ENCODE measurements at places on chromosomes 5 and 9.
A peak's percentile ranks its signal among the peaks of the same experiment; 100 is the strongest.

- no peak for ATAC-seq
Observed at GRCh38 chr9:120486835-120487234, 93.1 kb downstream of the CDK5RAP2 start.

DNA sequence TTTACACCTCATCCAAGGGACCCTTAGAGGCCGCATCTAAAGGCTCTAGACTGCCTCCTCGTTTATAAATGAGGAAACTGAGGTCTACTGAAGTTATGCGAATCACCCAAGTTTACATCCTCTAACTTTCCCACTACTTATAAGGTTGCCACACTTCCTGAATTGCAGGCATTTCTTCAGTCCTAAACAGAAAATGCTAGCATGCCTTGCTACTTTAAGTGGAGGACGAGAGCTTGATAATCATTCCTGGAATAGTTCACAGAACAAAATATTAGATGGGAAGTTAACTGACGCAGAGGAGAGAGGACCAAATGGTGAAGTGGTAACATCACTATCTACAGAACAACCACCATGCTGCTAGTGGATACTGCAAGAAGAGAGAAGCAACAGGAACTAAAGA, 85.8 kb downstream of the GNAQ start:
- ATAC-seq: no peak

DNA sequence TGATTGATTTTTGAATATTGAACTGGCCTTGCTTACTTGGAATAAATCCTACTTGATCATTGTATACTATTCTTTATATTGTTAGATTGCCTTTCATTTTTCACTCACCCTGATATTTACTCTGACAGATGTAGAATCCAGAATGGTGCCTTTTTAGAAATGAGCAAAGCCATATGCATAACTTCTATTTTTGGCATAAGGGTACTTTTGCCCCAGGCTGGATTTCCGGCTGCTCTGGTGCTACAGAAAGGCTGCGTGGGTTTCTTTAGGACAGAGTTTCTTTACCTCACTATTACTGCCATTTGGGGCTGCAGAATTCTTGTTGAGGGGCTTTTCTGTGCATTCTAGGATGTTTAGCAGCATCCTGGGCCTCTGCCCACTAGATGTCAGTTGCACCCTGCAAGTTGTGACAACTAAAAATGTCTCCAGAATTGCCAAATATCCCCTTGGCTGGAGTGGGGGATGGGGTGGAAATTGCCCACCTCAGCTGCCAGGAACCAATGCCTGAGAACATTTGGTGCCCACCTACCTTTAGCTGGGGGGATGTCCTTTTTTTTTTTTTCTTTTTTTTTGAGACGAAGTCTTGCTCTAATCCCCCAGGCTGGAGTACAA, 50.1 kb downstream of the SLC36A1 start:
- ATAC-seq: no peak

DNA sequence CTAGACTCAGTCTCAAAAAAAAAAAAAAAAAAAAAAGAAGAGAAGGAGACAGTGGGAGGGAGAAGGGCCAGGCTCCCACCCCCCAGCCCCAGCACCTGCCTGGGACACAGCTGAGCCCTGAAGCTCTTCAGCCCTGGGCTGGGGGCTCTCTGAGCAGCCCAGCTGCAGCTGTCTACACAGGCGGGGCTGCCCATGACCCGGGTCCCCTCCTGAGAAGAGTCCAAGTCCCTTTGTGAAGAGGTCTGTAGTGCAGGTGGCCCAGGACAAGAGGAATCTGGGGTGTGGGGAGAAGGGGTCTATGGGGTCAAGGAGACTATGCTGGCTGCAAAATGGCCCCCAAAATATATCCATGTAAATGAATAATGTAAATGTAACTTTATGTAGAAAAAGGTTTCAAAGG, 6.7 kb upstream of the LCN2 start:
- ATAC-seq: no peak

DNA sequence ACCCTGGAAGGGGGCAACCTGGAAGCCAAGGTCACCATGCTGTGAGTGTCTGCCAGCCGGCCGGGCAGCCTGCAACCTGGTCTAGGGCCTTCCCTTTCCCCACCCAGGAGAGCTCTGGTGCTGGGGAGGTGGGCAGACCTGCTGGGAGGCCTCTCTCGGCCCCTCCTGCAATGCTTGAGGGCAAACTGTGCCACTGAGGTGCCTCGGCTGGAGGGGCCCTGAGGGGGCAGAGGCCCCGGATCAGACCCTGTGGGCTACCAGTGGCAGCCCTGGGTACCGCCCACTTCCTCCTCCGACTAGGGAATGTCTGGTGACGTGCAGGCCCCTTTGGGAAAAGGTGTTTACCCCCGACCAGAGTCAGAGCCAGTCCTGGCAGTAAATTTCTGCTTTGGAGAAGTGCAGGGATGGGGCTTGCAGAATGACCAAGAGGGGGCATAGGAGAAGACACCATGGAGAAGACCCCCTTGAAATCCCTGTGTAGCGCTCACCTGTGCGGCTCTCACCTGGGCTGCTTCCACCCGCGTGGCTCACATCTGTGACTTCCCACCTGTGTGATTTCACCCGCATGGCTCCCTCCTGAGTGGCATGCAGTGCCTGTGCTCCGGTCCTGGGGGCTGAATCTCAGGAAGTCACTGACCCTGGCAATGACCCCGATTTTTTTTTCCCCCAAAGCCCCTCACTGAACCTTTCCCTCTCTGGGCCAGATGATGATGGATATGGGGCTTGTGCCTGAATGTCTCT, 1.1 kb downstream of the LCN1 start:
- no peak for ATAC-seq

DNA sequence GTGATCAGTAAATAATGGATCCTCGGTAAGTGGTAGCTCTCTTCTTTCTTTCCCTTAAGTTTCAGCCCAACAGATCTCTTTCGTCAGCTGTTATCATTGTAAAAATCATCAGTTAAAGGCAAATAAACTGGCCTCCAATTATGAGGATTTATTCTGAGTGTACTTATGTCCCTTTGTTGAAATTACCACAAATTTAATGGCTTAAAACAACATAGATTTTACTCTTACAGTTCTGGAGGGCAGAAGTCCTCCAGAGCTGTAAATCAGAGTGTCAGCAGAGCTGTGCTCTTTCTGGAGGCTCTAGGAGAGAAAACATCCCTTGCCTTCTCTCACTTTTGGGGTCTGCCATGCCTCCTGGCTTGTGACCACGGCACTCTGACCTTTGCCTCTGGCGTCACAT, 104.6 kb downstream of the INSYN2B start:
- no peak for ATAC-seq

DNA sequence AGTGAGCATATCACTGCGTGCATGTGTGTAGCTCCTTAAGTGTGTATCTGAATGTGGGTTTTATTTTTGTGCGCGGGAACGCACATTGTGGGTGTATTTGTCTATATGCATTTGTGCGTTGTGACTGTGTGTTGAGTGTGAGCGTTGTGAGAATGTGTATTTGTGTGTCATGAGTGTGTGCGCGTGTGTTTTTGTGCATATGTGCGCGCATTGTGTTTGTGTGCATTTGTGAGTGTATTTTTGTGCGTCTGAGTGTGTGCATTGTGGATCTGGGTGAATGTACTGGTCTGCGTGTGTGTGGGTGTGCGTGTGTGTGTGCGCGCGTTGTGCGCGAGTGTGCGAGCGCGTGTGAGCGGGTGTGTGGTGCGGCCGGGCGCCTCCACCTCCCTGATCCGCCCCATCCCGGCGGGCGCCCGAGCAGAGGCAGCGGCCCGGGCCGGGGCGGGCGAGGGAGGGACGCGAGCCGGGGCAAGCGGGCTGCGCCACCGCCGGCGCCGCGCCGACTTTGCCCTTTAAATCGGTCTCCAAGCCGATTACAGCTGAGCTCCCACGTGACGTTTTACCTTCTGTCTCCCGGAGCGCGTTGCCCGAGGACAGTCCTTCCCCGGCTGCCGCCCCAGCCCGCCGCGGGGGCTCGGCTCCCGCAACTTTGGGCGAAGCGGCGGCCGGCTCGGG, at the start of gene RASGRF2:
TSS of gene RASGRF2 (plus strand) at position 596 of the 675 bp plus-strand sequence. CDS start 376 bp downstream, outside the sequence.
- ATAC-seq: peak; percentile 46

- ATAC-seq: no peak
Observed at GRCh38 chr5:178993955-178994579, 1.1 kb downstream of the GRM6 start.

- ATAC-seq: no peak
Observed at GRCh38 chr5:56532466-56532865, 282.9 kb upstream of the MAP3K1 start.

DNA sequence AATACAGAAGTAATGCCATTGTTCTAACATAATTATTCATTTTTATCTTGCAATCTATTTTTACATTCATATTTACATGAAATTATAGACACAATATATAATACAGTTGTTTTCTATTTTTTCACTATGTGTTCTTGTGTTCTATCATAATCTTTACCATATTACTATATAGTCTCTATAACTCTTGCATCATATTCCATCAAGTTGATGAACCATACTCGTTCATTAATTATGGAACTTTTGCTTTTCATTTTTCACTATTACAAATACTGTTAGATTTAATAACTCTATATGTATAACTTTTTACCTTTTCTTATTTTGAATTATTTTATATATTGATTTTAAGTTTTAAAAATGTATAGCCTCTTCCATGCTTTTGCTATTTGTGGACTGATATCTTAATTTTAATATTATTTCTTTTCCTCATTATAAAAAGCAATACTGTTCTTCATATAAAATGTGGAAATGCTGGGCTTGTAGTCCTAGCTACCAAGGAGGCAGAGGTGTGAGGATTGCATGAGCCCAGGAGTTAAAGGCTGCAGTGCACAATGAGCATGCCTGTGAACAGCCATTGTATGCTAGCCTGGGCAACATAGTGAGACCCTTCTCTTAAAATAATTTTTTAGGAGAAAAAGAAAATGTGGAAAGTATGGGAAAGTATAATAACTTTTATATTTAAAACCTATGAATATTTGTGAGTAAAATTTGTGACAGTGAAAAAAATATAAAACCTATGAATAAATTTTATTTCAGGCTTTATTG, 65.5 kb downstream of the ANKHD1 start:
- ATAC-seq: no peak

DNA sequence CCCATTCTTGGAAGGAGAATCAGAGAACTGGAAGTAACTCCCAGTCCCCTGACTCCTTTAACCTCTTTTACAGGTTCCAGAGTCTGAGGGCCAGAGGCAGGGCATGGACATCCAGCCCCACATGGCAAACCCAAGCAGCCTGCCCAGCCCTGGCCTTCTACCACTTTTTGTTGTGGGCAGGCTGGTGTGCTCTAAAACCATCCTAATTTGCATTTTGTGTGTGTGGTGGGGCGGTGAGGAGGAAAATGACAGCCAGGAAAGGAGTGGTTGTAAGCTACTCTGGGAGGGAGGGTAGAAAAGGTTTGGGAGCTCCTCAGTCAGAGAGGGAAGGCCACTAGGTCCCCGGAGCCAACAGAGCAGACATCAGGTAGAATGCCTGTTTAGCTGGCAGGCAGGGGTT, 90.6 kb downstream of the PSD2 start:
- no peak for ATAC-seq

DNA sequence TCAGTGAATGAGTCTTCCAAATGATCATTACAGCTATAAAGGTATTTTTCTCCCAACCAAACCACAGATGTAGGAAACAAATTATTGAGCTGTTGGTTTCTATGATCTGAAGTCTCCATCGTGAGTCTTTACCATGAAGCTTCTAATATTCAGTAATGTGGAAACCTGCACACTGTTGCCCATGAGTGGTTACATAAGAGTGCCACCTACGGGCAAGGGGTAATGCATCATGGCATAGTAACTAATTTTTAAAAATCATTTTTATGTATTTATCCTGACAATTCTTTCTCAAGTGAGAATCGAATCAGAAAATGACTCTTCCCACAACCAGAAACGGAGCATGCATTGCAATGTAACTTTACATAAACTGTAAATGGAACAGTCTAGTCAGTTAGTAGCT, 282.5 kb upstream of the SMARCA2 start:
- ATAC-seq: no peak

DNA sequence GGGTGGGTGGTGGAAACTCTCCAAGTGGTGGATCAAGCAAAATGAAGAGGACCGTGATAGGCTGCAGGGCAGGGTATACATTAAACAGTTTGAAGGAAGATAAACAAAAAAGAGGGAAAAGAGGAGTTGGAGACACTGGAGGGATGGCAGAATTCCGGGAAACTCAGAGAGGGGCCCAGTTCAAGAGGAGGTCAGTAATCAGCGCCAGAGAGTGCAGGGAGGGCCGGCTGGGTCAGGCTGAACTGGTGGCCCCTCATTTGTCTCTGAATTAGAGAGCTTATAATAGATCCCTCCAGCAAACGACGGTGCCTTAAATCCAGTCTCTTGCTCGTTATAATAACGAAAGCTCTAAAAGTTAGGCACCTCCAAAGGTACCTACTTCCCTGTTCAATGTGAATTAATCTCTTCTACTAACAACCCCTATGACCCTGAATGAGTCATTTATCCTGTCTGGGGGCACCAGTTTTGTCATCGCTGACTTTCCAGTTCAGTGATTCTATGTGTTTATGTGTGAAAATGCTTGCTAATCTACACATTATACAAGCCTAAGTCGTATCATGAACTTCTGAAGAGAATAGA, 2.4 kb upstream of the ZSWIM6 start:
- no peak for ATAC-seq

DNA sequence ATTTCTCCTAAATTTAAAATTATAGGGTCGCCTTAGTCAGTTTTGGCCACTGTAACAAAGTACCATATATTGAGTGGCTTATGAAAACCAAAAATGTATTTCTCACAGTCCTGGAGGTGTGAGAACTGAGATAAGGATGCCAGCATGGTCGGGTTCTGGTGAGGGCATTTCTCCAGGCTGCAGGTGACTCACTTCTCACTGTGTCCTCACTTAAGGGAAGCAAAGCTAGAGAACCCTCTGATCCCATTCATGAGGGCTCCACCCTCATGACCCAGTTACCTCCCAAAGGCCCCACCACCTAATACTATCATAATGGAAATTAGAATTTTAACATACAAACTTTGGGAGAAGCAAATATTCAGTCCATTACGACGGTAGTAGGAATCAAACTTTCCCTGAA, 75.1 kb upstream of the FBN2 start:
- no peak for ATAC-seq

- peak; percentile 44 for ATAC-seq
Observed at GRCh38 chr5:148957591-148958202, 105.2 kb downstream of the SH3TC2 start.

GRCh38 chr5:132807163-132807838, 5.8 kb upstream of the SOWAHA start:
- ATAC-seq: no peak

- ATAC-seq: no peak
Observed at GRCh38 chr5:145014109-145014508, 821.0 kb downstream of the PRELID2 start.

All from activated T-helper 17 cell treated with anti-CD3 and anti-CD28 coated beads, Interleukin-2, amount 50 U/mL, for 72 hours (primary cell).